ENCODE measurements at places on chromosomes 3 and 15.

GRCh38 chr3:23953523-23953922 lies 8.4 kb downstream of the NR1D2 start:
- no peak for DNase-seq

DNA sequence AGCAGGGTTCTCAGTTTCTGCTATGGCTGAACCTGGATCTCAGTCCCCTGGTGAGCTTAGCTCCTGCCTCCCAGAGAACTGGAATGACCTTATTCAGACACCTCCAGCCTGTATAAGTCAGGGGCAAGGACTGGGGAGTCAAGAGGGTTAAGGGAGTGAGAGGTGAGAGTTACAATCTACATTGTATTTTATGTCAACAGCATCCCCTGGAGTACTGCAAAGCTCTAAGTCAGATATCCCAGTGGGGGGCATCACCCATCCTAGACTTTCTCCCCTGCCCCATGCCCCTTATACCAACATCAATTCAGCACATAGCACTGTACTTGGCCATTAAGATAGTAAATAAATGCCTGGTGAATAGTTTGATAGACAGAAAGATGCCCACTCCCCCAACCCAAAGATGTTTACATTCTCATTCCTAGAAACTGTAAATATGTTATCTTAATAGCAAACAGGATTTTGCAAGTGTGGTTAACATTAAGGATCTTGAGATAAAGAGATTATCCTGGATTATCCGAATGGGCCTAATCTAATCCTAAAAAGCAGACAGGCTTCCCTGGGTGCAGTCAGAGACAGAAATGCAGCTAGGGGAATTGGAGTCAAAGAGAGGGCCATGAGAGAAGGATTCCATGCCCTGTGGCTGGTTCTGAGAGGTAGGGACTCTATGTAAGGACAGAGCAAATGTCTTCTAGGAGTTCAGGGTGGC lies 132.3 kb upstream of the RASGRP1 start:
- DNase-seq = no peak

GRCh38 chr15:44370830-44371229 lies 56.6 kb upstream of the CTDSPL2 start:
- DNase-seq = no peak

DNA sequence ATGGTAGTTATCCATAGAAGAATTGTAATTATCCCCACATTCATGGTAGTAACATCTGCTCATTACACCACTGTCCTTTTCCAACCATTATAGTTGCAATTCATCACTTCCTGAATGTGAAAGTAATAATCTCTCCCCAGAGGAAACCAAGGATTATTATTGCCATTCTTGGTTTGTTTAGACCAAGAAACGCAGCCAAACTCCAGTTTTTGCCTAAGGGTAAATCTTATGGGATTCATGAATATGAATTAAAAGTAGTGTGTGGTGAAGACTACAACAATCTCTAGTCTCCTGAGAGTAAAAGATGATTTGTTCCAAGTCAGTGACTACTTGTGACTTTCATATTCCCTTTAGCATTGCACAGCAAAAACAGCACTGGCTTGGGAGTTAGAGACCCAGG lies 45.7 kb upstream of the ABI3BP start:
- DNase-seq = no peak

- no peak for DNase-seq
Observed at GRCh38 chr15:50141856-50142255, 22.8 kb upstream of the ATP8B4 start.

- DNase-seq = no peak
Observed at GRCh38 chr3:129913618-129914017, 20.1 kb upstream of the TMCC1 start.

DNA sequence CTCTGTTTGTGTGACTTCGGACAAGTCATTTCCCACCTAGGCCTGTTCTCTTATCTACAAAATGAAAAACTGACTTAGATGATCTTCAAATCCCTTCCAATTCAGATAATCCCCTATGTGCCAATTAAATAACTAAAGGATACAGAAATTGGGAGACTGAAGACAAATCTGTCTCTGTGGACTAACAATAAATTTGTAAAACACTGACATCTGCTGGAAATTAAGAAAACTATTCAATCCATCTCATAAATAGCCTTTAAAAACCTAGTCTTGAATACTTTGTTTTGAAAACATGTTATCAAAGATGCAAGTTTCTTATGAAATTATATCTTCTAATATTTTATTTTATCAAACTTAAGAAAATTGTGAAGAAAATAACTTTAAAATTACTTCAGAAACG lies 38.3 kb downstream of the MTHFS start:
- DNase-seq = no peak

GRCh38 chr3:101179637-101180036 lies 140.7 kb downstream of the IMPG2 start:
- DNase-seq = no peak
